Cerebellar cortex (tissue), 1 donor: ENCODE measurements at places on chromosomes 6 and 20.
A peak's percentile ranks its signal among the peaks of the same experiment; 100 is the strongest.

DNA sequence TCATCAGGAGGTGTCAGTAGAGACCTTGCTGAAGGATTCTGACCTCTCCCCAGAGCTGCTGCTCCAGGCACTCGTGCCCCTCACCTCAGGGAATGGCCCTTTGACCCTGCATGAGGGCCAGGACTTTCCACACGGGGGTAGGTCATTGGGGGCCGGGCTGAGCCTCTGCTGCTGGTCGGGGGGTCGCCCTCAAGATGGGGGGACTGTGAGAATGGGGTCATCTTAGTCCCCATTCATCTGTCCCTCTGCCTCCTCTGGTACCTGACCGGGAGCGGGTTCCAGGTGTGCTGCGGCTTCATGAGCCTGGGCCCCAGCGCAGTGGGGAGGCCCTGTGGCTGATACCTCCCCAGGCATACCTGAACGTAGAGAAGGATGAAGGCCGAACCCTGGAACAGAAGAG lies 15.8 kb downstream of the DNPH1 start:
- DNase-seq: no peak

DNA sequence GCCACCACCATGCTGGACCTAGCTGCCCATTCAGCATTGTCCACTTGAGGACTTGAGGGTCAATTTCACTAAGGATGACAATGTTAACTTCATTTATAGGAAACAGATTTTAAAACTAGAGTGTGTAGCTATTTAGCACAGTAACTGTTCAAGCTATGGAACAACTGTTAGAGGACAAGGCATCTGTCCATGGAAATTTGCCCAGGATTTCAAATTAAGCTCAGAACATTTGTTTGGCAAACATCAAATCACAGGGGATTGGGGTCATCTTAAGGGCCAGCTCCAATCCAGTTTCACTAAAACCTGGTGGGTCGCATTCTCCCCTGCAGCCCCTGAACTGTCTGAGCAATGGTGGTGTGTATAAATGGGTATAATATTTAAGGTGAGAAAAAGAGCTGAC lies 35.1 kb downstream of the PM20D2 start:
- peak; percentile 41 for DNase-seq

DNA sequence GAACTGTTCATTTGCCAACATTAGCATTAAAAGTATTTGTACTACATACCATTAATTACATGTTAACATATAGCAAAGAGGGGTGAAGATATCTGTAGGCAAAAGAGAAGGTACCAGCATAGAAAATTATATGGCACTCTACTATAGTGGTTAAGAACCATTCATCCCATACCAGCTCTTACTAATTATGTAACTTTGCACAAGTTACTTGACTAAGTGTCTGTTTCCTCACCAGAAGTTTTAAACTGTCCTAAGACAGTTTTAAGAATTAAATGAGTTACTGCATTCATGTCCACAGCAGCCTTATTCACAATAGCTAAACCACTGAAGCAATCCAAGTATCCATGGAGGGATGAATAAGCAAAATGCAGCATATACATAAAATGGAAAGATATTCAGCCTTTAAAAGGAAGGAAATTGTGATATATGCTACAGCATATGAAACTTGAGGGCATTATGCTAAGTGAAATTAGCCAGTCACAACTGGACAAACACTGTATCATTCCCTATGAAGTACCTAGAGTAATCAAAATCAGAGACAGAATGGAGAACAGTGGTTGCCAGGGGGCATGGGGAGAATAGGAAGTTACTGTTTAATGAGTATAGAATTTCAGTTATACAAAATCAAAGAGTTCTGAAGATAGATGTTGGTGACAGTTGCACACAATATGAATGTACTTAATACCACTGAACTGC lies 98.9 kb downstream of the RNGTT start:
- DNase-seq: no peak

DNA sequence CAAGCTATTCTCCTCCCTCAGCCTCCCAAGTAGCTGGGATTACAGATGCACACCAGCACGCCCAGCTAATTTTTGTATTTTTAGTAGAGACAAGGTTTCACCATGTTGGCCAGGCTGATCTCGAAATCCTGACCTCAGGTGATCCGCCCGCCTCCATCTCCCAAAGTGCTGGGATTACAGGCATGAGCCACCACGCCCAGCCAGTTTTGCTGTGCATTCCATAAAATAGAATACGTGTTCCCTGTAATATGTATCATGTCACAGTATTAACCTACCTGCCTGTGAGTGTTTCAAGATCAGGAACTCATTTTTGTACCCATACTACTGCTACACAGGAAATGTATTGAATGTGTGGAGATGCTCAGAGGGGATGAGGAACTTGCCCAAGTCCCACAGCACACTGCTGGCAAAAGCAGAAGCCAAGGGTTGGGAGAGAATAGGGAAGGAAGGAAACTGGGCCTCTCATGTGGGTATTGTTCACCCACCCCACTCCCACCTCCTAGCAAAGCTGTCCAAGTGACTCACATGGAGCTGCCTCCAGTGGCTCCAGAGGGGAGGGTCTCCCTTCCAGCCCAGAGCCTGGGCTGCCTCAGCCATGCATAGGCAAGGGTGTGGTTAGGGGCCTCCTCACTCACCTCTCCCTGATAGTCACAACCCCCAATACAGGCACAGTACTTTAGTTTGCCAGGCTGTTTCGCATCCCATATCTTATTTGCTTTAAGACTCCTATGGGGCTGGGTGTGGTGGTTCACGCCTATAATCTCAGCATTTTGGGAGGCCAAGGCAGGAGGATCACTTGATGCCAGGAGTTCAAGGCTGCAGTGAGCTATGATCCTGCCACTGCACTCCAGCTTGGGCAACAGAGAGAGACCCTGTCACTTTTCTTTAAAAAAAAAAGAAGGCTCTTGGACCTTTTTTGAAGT lies 9.4 kb downstream of the HM13 start:
- DNase-seq: no peak

- no peak for DNase-seq
Observed at GRCh38 chr6:3962291-3963280, 113.4 kb downstream of the FAM50B start.

DNA sequence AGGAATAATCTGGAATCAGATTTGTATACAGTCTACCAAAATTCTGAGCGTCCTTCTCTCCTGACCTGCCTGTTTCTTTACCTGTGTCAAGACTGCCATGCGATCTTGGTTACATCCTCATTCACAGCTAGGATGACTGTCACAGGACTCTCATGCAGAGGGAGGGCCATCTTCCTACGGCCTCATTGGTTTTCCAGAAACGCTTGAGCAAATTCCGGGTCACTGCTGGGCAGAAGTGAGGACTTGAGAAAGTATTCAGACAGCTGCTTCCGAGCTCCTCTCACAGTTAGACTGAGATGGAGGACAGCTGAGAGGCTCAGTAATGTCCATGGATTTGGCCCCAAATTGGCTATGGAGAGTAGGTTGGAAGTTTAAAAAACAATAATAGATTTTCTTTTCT lies 94.2 kb downstream of the TFAP2C start:
- DNase-seq: no peak

DNA sequence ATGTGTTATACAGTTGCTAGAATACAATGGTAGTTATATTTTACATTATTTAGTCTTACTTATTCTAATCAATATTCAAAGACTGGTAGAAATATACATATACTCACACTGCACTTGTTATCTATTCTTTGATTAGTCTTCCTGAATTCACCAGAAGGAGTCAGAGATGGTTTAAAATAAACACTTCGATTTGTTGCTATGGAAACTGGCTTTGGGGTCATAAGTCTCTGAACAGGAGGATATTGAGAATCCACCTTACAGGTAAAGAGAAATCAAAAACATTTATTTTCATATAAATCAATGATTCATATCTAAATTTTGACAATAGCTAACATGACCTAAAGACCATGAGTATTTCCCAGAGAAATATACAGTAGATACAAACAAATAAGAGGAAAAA lies 41.6 kb downstream of the NUP153 start:
- no peak for DNase-seq

DNA sequence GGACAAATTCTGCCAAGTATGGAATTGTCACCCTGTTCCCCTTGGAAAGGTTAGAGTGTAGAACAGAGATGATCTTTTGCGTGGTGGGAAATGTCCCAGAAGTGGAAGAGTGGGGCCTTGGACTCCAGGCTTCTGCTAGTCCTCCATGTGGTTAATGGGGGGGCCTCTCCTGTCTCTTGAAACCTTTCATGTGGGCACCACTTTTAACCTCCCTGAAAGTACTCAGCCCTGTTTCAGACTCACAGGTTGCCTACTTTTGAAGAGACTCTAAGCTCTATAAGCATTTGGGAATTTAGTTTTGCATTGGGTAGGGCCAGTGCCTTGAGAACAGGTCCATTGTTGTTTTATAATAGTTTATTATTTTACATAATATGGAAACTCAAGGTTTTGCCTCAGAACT lies 17.5 kb downstream of the RREB1 start:
- no peak for DNase-seq

- DNase-seq: no peak
Observed at GRCh38 chr20:51914758-51915157, 112.4 kb upstream of the SALL4 start.

DNA sequence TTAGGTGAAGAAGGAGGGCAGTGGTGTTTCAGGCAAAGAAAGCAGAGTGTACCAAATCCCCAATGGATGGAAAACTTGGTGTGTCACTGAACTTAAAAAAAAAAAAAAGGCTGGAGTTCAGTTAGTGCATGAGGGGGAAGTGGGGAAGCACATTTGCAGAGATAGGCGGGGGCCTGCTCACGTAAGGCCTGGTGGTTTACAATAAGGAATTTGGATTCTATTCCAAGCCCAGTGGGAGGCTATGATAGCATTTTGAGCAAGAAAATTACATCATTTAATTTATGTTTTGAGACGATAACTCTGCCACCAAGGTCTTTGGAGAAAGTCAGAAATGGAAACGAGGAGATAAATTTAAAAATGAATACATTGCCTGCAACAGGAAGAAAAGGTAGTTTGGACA lies 225.5 kb downstream of the EYA4 start:
- DNase-seq: no peak

- no peak for DNase-seq
Observed at GRCh38 chr6:149393002-149393679, 6.9 kb upstream of the SUMO4 start.

- no peak for DNase-seq
Observed at GRCh38 chr6:47524136-47524845, 46.7 kb downstream of the CD2AP start.

GRCh38 chr20:4664691-4665360 lies 56.9 kb upstream of the PRND start:
- no peak for DNase-seq

DNA sequence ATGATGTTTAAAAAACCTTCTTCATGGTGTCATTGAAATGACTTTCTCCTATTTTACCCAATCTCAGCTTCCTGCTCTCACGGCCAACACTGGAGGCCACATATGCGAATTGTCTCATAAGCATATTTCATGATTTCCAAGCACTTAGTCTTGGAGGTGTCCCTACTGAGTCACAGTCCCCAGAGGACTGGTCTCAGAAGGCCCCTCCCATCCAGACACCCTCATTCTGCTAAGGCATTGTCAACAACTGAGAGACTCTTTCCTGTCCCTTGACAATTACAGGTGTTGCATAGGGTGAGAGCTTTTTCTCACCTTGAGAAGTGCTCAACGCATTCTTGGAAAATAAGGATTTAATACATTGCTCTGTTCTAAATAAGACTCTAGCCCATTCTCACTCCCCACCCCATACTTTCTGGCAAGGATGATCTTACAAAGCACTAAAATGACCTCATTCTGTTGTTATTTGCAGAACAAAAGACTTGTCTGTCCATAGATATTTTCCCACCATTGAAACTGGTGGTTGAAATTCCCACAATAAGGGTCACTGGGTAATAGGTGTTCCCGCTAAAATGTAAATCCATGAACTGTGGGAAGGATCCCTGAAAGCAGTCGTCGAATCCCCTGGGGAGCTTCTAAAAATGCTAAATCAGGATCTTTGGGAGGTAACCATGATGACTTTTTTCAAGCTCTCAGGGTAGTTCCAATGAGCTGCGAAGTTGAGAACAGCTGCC lies 32.3 kb upstream of the SLC22A23 start:
- no peak for DNase-seq

DNA sequence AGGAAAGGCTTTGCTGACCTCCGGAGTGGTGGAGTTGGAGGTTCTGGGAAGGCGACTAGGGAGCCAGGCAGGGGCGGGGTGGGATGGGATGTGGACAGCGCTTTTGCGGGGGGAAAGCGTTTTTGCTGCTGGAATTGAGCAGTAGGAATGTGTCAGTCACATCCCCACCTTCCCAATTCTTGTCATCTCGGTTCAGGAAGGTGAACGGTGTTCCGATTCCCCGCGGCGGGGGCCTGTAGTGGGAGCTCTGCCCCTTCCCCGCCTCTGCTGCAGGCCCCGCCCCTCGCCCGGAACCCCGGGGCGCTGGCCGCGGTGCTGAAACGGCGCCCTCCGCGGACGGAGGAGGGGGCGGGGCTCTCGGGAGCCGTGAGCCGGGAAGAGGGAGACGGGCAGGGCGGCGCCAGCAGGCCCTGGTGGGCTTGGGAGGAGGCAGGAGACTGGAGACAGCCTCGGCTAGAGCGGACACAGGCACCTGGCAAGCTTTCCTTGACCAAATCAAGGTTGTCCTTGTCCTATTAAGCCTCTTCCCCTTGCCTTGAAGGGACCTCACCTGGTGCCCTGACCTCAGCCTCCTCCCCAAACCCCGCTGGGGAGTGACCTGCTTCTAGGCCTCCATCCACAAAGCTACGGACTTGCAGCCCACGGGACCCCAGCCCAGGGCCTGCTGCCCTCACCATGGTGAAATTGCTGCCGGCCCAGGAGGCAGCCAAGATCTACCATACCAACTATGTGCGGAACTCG lies at the start of gene LHFPL5:
TSS of gene LHFPL5 (plus strand) at position 357 of the 741 bp plus-strand sequence. CDS start at position 676, 319 bp downstream.
- peak; percentile 10 for DNase-seq

GRCh38 chr6:126526996-126527606 lies 187.2 kb downstream of the CENPW start:
- DNase-seq: no peak

DNA sequence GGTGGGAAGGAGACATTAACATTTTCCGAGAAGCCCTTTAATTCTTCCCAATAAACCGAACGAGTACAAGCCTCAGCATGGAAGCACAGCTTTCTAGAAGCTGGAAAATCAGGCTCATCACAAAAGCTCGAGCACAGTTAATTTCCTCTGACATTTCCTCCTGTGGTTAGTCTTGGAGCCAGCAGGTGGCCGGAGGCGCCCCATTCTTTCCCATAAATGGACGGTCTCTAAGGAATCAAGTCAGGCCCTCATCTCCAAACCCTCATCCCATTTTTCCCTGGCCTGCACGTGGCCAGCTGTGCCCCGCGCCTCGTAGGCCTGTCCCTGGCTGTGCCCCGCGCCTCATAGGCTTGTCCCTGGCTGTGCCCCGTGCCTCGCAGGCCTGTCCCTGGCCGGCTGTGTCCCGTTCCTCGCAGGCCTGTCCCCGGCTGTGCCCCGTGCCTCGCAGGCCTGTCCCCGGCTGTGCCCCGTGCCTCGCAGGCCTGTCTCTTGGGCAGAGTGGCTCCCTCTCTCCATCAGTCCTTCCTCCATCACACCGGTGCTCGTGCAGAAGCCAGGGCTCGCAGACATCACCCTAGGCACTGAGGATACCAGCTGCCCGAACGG lies 19.7 kb upstream of the NTSR1 start:
- DNase-seq: no peak

- DNase-seq: no peak
Observed at GRCh38 chr6:562052-562676, 94.7 kb downstream of the HUS1B start.

- peak; percentile 22 for DNase-seq
Observed at GRCh38 chr6:46651006-46651405, 1.6 kb downstream of the CYP39A1 start.
